Glutamatergic neuron (in vitro differentiated cells): ENCODE measurements at places on chromosomes 6 and 20. TPM values are rescaled to one million over a fixed set of nuclear protein-coding genes. Genes with fewer than 3 reads are reported as not detected.

DNA sequence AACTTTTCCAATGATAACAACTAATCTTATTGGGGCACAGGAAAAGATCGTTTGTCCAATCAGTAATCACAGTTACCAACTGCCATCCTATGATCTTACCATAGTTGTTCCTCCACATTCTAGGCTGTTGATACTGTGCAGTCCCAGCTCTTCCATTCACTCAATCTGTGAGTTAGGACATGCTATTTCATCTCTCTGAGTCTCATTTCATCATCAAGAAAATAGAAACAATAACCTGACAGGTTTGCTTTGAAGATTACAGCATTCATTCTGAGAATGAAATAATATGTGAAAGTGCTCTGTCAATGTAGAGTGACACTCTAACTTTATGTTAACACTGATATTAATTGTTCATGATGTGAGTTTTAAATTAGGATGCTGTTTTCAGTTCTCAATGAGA lies 89.8 kb downstream of the KIF13A start:
- DNase-seq = no peak

- no peak for DNase-seq
Observed at GRCh38 chr20:25745100-25745499, 48.4 kb upstream of the ZNF337 start.

- no peak for DNase-seq
Observed at GRCh38 chr6:122323361-122323760, 76.1 kb upstream of the HSF2 start.

GRCh38 chr6:30654798-30655742 lies 8.1 kb downstream of the C6orf136 start:
- no peak for DNase-seq

DNA sequence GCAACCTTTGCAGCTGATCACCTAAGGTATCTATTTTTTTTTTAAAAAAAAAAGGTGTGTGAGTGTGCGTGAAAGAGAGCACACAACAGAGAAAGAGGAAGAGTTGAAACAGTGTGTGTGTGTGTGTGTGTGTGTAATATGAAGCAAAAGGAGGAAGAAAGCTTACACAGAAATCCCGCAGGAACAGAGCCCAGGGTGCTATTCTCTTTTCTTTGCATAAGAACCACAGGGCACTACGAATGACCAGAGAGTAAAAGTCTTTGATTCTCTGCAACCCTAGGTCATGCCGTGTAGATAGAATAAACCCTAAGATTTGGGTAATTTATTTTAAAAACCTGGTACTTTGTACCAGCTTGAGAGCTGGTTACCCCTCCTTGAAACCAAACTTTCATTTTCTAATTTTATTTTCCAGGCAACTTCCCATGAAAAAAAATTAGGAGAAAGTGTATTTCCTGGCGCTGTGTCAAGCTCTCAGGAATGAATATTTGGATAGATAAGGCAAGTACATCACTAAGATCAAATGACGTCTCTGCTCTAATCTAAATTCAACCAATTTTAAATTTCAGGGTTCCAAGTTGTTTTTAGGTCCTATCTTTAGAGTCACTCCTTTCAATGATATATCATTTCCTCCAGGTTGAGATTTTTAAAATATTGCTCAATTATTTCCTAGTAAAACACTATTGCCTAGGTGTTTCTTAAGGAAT lies 47.9 kb upstream of the ID4 start:
- DNase-seq = no peak

DNA sequence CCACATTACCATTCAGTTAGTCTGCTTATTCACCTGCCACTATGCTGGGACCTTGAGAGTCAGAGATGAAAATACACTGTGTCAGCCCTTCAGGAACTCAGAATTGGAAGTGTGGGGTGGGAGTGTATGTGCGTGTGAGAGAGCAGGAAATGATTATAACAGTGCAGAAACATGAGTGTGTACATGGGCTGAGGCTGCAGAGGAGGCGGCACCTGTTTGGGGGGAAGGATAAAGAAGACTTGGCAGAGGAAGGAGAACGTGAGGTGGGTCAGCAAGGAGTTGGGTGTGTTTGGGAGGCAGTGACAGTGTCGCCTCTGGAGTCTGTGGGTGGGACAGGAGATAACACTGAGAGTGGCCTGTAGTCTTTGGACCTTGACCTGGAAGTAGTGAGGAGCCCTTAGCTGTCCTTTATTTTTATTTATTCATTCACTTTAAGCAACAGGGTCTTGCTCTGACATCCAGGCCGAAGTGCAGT lies 3.1 kb downstream of the CHMP4B start:
- no peak for DNase-seq

DNA sequence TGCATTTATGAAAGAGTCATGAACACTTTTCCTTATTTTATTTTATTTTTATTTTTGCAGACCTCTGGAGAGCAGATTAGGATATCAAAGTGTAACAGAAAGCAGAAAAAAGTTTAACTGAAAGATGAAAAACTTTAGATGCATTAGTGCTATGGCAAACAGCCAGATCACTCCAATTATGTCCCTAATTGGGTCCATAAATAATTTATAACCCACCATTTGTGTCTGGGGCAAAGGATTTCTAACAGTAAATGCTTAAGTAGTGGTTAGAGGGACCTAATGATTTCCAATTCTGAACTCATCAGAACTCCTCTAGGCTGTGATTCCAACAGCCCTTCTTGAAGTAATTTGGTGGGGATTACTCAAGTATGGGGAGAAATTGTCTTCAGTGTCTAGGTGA lies 93.7 kb upstream of the PROKR2 start:
- no peak for DNase-seq

DNA sequence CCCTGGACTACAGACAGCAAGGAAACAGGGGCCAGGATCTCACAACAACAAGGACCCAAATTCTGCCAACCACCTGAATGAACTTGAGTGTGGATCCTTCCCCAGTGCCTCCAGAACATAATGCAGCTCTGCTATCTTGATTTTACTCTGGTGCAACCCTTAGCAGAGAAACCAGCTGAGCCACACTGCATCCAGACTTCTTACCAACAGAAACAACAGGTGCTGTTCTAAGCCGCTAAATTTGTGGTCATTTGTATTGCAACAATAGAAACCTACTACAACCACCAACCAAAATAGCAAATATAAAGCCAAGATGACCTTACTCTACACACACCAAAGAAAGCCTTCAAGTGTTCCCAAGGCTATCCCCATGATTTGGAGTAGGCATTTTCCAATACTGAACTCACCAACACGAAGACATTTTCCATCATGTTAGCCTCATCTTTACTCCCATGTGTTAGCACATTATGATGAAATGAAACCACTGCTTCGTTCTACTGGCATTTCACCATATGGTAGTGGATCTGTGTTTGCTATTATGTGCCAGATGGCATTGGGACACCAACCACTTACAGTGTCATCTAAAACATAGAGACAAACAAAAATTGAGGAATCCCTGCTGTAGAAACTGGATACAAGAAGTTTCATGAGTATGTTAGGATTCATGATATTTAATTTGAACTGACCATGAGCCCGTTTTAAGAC lies 249.8 kb upstream of the ID4 start:
- no peak for DNase-seq

DNA sequence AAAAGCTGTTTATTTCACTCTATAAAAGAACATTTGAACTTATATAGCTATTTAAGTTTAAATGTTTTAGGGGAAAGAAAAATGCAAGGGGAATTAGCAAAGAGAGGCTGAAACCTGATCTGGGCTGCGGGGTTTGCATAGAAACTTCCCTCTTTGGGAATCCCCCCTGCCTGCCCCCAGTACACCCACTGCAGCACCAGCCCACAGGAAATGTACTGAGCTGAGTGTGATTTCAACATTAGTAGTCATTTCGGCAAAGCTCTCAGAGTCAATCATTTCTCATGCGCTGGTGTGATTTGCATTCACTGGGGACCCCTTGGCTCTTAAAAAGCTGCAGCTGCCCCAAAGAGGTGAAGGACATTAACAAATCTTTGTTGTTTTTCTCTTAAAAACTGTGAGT lies 859.4 kb downstream of the MAFB start:
- no peak for DNase-seq

- peak; percentile 50 for DNase-seq
Observed at GRCh38 chr6:28207510-28208110, 17.5 kb upstream of the ZSCAN9 start.

GRCh38 chr6:100343316-100344077 lies 121.2 kb downstream of the SIM1 start:
- no peak for DNase-seq

DNA sequence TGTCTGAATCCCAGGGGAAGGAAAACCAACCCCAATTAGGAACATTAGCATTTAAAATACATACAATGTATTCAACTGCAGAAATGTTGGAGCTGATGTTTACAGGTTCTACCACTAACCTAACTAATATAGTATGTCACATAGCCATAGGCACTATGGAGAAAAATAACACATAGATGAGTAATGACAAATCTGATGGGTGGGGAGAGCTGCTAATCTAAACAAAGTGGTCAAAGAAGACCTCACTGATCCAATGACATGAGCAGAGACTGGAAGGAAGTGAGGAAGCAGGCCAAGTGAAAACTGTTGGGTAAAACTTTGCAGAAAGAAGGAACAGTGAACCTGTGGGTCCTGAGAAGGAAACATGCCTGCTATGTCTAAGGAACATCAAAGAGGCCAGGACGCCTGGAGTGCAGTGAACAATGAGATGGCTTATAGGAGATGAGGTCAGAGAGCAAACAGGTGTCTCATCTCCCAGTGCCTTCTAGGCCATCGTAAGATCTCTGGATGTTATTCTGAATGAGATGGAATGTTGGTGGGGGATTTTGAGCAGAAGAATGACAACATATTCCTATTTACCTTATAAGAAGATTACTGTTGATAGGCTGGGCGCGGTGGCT lies 135.7 kb downstream of the ALDH8A1 start:
- DNase-seq = no peak

PAK5 gene
- 6.8 TPM for total RNA-seq

IL17F gene
- total RNA-seq = not detected

CALHM5 gene
- 0.10 TPM for total RNA-seq

ARFGEF3 gene
- total RNA-seq = 15.3 TPM

GPR63 gene
- 6.6 TPM for total RNA-seq

TBC1D7 gene
- 39.9 TPM for total RNA-seq
